ENCODE measurements at places on chromosomes 3 and 15. TPM values are rescaled to one million over a fixed set of nuclear protein-coding genes. Genes with fewer than 3 reads are reported as not detected.
A peak's percentile ranks its signal among the peaks of the same experiment; 100 is the strongest.

- peaks cover 5% of the 10 kb centered on the region for H3K4me1 ChIP-seq
- no peaks in the 10 kb centered on the region for H3K27me3 ChIP-seq
- no peak overlapping the region for H3K27ac ChIP-seq
- no peaks in the 10 kb centered on the region for H3K36me3 ChIP-seq
- DNase-seq, result no peak
- H3K4me3 ChIP-seq, result no peak overlapping the region
These were observed 30.2 kb downstream of the SEMA7A start for GRCh38 chr15:74403588-74403919.

Gene LMAN1L
- not detected for total RNA-seq

DNA sequence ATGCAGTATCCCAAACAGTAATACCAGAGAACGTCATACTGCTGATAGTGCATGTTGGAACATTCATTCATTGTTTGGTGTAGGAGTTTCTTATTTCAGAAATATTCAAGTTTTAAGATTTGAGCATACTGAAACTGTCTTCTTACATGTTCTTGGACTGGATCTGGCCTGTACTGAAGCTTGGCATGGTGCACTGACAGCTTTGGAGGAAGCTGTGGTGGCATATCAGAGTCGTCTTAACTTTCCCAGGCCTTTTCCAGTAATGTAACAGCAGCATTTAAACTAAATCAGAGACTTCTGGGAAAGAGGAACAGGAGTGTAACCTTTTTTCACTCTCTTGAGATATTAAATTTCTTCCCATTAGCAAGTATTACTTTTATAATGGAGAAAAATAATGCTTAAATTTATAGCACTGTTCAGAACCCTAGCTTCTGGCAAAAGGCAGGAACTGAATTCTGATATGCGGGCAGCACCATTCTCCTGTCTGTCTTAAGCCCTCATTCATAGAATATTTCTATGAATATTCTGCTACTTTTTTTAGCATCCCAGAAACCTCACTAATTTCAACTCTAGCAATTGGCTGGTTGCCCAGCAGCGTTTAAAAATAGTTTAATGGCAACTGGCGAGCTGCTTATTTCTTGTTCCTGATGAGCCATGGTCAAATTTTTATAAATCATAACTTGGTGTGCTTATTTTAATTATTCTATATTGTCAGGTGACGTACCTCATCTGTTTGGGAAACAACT, 31.1 kb downstream of the DNAJC13 start:
- no peaks in the 10 kb centered on the region for H3K27me3 ChIP-seq
- peaks cover 26% of the 10 kb centered on the region for H3K4me1 ChIP-seq
- H3K4me3 ChIP-seq, result no peak overlapping the region
- no peak for DNase-seq

GRCh38 chr3:72604328-72604727, 243.9 kb downstream of the SHQ1 start:
- no peaks in the 10 kb centered on the region for H3K27me3 ChIP-seq
- no peak overlapping the region for H3K4me3 ChIP-seq
- H3K36me3 ChIP-seq, result no peaks in the 10 kb centered on the region
- no peak overlapping the region for H3K27ac ChIP-seq
- no peaks in the 10 kb centered on the region for H3K4me1 ChIP-seq
- no peak for DNase-seq

DNA sequence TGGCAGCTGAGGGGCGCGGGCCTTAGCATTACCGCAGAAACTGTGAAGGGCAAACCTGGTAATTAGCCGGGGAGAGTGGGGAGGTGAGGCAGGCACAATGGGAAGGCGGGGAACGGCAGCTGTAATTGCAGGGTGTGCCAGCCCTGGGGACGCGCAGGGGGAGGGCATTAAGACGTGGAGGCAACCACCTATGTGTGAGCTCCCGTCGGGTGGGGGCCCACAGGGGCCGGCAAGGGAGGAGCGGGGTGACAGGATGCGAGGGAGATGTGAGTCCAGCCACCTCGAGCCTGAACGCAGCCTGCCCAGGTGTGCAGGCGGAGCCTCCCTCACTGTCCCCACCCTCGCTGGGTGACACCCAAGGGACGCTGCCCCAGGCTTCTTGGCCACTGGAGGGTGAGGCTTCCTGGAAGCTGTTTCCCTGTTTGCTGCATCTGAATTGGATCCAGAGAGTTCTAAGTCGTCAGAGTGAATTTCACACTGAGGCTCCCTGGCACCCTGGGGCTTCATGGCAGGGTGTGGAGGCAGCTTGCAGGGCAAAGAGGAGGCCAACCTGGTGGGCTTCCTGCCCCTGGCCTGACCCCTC, 130.6 kb upstream of the MEF2A start:
- peaks cover 42% of the 10 kb centered on the region for H3K4me1 ChIP-seq
- H3K36me3 ChIP-seq, result no peaks in the 10 kb centered on the region
- H3K4me3 ChIP-seq, result no peak overlapping the region
- H3K27ac ChIP-seq, result peak overlapping the region; percentile 67

DNA sequence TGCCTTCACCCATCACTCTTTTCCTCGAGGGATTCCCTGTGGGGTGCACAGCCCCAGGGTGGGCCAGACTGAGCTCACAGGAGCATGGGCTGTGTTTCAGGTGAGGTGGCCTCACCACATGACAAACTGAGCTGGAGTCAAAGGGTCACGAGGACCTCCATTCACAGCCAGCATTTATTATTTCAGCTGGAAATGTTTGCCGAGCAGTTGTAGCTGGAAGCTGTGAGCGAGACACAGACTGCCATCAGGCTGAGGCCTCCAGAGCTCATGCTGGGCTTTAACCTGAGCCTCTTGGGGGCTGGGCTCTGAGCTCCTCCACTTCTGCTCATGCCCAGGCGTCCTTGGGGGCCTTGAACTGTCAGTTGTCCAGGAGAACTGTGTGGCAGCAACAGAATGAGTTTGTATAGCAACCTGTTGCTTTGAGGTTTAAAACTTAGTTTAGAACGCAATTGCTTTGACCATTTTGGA, 57.5 kb downstream of the FLNB start:
- no peak for DNase-seq
- H3K27ac ChIP-seq, result no peak overlapping the region
- H3K27me3 ChIP-seq, result no peaks in the 10 kb centered on the region
- no peaks in the 10 kb centered on the region for H3K36me3 ChIP-seq

GRCh38 chr15:78304216-78305066, 5.0 kb upstream of the SKIC8 start:
- DNase-seq, result no peak
- H3K27ac ChIP-seq, result no peak overlapping the region
- H3K27me3 ChIP-seq, result no peaks in the 10 kb centered on the region
- H3K4me1 ChIP-seq, result no peaks in the 10 kb centered on the region

Gene CYP11A1
- 0.91 TPM for total RNA-seq

- peaks cover 12% of the 10 kb centered on the region for H3K4me1 ChIP-seq
- H3K27me3 ChIP-seq, result peaks cover 8% of the 10 kb centered on the region
- DNase-seq, result no peak
- H3K36me3 ChIP-seq, result no peaks in the 10 kb centered on the region
These were observed 30.3 kb downstream of the MOBP start for GRCh38 chr3:39497753-39498152.

Gene NAA50
- 119 TPM for total RNA-seq

DNA sequence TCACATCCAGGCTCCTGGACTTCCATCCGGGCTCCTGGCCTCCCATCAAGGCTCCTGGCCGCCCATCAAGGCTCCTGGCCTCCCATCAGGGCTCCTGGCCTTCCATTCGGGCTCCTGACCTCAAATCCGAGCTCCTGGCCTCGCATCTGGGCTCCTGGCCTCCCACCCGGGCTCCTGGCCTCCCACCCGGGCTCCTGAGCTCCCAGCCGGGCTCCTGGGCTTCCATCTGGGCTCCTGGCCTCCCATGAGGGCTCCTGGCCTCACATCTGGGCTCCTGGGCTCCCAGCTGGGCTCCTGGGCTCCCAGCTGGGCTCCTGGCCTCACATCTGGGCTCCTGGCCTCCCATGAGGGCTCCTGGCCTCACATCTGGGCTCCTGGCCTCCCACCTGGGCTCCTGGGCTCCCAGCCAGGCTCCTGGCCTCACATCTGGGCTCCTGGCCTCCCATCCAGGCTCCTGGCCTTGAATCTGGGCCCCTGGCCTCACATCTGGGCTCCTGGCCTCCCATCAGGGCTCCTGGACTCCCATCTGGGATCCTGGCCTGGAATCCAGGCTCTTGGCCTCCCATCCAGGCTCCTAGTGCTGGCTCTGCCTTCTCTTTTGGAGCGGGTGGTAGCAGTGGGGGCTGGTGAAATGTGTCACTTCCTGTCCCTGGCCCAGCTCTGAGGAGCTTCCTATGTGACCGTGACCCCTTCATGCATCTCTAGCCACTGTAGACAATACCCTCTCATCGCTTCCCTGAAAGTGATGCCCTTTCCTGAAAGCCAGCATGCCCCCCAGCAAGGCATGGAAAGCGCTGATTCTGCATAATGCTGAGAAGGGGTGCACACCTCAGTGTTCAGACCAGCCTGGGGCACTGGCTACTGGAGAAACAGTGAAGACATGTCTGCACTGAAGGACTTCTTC, 62.7 kb upstream of the BLM start:
- no peak overlapping the region for H3K4me3 ChIP-seq
- H3K27ac ChIP-seq, result no peak overlapping the region
- H3K36me3 ChIP-seq, result no peaks in the 10 kb centered on the region
- peaks cover 17% of the 10 kb centered on the region for H3K4me1 ChIP-seq

DNA sequence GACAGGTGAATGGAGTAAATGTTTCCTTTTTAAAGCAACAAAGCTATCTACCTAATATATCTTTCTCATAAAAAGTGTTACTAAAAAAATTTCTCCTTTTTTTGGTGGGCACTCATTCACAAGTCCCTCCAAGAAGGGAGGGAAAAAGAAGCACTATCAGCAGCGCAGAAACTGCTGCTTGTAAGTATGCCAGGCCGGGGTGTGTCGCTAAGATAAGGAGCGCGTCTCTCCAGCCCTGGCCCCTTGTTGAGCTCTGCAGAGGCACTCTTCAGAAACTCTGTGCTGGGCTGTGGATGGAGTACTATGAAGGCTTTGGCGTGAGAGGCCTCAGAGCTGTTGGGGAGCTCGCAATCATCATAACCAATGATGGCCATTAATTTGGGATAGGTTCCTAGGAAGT, 49.1 kb downstream of the ZDHHC3 start:
- H3K27me3 ChIP-seq, result no peaks in the 10 kb centered on the region
- peaks cover 11% of the 10 kb centered on the region for H3K36me3 ChIP-seq
- H3K27ac ChIP-seq, result no peak overlapping the region
- no peak overlapping the region for H3K4me3 ChIP-seq
- DNase-seq, result no peak
- H3K4me1 ChIP-seq, result no peaks in the 10 kb centered on the region

Gene GPR62
- not detected for total RNA-seq

DNA sequence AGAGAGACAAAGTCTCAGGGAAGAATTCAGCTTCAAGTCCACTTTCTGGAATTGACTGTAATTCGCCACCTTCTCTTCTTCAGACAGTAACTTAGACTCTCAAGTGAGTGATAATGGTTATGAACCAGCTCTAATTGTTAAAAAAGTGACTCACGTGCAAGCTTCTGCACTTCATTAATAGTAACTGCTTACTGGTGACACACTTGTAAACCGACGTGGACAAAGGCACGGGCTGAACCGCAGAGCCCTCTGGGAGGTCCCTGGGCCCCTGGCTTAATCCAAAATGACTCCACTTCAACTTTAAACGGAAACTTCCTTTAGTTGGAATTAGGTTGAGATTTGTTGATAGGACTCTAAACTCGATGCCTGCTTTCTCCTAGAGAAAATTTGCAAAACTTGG, 17.0 kb downstream of the MUC4 start:
- H3K4me3 ChIP-seq, result no peak overlapping the region
- no peaks in the 10 kb centered on the region for H3K4me1 ChIP-seq
- H3K36me3 ChIP-seq, result no peaks in the 10 kb centered on the region
- H3K27ac ChIP-seq, result no peak overlapping the region
- H3K27me3 ChIP-seq, result no peaks in the 10 kb centered on the region

Gene DISP2
- total RNA-seq, result under 0.01 TPM

Gene TMEM158
- not detected for total RNA-seq
